ENCODE measurements at places on chromosomes 2 and 18.

- DNase-seq: no peak
Measured at GRCh38 chr2:45648636-45649035, 2.8 kb upstream of the PRKCE start.

DNA sequence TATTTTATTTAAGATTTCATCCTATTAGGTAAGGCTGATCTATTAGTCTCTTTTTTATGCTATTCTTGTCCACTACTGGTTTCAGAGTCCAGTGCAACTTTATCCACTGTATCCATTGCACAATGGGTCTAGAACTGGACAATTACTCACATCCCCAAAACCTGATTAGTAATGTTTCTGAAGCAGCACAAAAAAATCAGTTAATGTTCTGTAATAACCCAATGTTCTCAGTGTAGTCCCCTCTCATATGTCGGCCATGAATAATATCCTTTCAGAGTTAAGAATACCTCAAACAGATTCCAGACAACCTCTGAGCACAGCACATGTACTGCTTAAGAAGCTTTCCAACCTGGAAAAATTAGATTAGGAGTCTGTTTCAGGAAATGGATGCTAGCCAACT is 29.7 kb downstream of the MGAT4A start:
- DNase-seq: no peak

DNA sequence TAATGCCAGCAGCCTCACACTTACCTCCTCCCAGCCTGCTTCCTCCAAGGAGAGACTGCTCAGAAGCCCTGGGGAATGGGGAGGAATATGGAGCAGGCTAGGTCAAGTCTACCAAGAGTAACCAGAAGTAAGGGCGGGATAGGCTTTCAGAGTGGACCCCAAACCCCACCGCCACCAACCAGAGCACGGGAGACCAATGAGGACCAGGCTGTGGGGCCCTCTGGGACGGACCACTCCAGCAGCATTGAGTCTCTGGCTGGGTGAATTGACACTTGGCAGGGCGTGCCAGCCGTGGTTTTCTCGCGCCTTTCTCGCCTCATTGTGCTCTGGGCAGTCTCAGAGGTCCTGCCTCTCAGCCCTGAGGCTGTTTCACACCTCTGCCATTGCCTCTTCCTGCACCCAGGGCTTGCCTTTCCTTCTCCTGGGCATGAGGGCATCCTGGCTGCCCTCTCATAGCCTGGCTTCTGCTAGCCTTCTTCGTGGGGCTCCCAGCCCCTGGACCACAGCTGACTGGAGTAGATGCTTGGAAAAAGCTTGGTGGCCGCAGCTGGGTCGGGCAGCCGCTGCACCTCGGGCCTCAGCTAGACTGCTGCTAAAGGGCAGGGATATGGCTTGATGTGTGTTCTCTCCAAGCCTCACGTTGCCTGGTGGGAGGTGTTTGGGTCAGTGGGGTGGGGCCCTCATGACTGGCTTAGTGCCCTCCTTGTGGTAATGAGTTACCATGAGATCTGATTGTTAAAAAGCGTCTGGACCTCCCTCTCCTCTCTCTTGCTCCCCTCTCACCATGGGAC is 40.5 kb upstream of the HS6ST1 start:
- no peak for DNase-seq

DNA sequence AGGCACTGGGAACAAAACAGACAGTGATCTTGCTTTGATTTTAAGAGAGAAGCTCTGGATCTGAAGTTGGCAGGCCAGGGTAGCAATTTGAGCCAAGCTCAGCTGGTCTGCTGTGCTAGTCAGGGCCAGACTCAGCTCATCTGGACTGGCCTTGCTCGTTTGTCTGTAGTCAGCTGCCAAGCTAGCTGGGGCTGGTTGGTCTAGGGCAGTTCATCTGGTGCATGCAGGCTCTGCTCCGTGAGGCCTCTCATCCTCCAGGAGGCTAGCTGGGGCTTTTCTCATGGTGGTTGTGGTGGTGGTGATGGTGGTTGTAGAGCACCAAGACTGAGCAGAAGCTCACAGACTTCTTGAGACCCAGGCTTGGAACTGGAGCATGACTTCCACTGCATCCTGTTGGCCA is 10.3 kb downstream of the FBLN7 start:
- DNase-seq: no peak

DNA sequence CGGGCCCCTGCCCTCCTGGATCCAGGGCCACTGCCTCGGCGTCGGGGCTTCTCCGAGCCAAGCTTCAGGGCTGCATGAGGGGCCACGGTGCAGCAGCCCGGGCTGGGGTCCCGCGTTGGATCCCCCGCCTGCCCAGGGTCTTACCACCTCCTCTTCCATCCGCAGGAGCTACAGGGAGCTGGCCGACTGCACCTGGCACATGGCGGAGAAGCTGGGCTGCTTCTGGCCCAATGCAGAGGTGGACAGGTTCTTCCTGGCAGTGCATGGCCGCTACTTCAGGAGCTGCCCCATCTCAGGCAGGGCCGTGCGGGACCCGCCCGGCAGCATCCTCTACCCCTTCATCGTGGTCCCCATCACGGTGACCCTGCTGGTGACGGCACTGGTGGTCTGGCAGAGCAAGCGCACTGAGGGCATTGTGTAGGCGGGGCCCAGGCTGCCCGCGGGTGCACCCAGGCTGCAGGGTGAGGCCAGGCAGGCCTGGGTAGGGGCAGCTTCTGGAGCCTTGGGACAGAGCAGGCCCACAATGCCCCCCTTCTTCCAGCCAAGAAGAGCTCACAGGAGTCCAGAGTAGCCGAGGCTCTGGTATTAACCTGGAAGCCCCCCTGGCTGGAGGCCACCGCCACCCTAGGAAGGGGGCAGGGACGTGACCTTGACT is 52.1 kb downstream of the RAMP1 start:
- DNase-seq: no peak

- DNase-seq: no peak
Measured at GRCh38 chr18:46237891-46238290, 133.7 kb downstream of the HAUS1 start.

DNA sequence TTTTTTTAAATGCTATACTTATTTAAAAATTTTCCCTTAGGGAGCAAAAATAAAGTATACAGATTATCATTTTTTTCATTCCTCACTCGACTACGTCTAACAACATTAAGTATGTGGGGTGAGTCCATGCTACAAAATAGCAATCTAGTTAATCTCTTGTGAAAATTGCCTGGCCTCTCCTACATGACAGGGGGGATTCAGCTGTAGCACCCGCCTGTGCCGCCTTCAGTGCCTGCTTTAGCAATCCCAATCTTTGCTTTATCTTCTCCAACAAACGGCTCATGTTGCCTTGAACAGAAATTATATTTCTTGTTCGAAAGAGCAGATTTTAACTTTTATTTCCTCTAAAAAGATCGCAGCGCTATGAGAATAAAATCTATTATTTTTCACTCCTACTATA is 2.4 kb upstream of the SOX11 start:
- no peak for DNase-seq

- DNase-seq: no peak
Measured at GRCh38 chr18:26532367-26533340, 15.7 kb downstream of the KCTD1 start.

- DNase-seq: no peak
Measured at GRCh38 chr2:60051991-60052390, 501.5 kb downstream of the BCL11A start.

- no peak for DNase-seq
Measured at GRCh38 chr18:35387152-35387571, 10.0 kb upstream of the ZNF396 start.

DNA sequence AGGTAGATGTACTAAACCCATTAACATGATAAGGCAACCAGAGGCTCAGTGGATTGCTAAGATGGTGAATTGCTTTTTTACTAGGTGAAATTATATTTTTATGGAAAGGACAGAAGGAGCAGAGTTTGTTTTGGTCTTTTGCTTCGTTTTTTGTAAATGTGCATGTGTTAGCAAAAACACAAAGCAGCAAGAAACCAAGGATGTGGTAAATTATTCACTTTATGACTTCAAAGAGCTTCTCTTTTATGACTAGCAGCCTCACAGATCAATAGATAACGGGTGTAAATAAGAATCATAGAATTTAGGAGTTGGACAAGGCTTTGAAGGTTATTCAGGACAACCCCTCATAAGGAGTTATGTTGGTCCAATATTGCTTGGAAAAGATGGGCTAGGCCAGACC is 615.0 kb downstream of the DPP10 start:
- no peak for DNase-seq

DNA sequence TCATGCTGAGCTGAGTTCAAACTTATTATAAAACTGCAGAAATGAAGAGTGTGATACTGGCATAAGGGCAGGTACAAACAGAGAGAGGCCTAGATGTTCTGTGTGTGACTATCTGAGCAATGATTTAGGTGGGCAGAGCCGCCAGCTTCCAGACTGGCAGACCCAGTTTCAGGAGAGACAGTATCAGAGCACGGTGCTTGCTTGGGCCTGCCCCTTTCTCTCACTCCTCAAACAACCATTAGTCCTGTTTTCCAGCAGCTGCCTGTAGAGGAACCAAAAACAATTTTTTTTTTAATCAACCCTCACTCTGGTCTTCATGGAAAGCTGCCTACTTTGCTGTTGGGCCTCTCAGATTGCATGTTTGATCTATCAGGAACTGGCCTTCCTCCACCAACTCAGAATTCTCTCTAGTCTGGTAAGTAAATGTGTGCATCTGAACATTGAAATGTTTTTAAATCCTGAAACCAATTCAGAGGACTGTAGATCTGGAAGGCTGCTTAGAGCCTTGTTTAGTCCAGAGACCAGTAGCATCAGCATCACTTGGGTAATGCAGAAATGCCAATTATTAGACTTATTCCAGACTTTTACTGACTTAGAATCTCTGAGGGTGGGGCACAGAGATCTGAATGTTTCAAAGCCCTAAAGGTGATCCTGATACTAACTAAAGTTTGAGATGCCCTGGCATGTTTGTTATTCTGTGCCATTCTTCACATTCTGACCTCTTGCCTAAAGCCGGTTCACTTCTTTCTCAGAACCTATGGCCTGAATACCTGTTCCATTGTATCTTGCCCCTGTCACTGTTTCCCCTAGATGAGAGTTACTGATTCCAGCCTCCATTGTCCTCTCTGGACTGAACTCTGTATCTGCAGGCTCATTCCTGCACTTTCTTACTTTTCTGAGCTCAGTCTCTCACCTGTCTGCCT is 24.8 kb upstream of the CRIM1 start:
- DNase-seq: no peak

DNA sequence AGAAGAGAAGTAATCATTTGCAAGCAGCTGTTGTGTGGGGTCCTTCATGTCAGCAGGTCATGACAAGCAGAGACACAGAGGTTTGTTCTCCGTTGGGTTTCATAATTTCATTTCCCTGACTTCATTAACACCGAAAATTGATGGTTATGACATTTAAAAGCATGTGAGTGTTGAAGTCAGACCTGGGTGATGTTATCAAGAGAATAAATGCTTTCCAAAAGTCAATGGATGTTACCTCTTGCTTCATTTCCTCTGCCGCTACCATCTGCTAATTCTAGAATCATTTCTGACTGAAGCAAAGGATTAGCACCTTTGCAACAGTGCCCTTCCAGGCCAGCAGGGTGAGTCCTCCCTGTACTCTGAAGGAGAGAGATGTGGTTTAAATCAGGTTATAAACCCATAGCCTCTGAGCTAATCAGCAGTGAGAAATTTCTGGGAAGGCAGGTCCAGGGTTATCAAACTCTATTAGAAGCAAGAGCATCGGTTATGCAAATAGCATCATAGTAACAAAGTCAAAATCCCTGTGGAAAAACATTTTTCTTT is 446.2 kb downstream of the PIK3C3 start:
- no peak for DNase-seq

- no peak for DNase-seq
Measured at GRCh38 chr2:29446847-29447246, 331.6 kb downstream of the CLIP4 start.

- DNase-seq: no peak
Measured at GRCh38 chr2:151020411-151020810, 241.3 kb downstream of the RBM43 start.

- no peak for DNase-seq
Measured at GRCh38 chr2:121255358-121255757, 29.6 kb downstream of the TFCP2L1 start.

DNA sequence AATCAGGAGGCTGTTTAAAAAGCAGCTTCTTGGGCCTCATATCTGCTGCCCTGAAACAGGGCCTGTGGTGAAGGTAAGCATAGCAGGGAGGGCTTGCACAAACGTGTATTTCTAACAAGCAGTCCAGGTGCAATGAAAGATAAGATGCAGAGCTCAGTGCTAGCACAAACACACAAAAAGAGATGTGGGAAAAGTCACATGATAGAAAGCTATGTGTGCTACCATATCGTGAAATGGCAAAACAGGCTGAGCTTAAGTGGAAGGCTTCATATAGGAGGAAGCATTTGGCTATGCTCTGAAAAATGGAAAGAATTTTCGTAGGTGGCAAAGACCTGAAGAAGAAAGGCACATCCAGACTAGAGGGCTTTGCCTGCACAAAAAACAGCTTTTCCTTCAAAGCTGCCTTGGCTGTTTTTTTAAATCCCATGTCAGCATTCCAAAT is 10.2 kb downstream of the RSAD2 start:
- DNase-seq: no peak

DNA sequence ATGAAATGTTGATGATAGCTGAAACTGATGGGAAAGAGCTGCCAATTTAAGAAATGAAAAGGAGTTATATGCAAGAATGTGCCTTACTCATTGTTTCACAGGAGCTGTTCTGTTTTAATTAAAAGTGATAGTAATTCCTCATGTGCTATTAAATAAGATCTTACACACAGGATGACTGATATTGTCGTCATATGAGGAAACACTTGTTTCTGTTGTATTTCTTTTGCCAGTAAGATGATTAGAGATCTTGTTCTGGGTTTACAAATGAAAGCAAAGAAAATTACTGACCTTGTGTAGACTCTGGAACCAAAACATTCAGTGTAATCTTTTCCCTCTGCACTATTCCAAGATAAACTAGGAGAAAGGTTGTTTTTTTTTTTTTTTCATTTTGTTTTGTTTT is 123.6 kb downstream of the MAP3K20 start:
- DNase-seq: no peak

GRCh38 chr2:37631292-37631691 is 40.1 kb downstream of the CDC42EP3 start:
- no peak for DNase-seq

GRCh38 chr18:25604894-25605597 is 253.1 kb upstream of the ZNF521 start:
- no peak for DNase-seq

- DNase-seq: no peak
Measured at GRCh38 chr18:8820396-8821082, 115.2 kb downstream of the MTCL1 start.

DNA sequence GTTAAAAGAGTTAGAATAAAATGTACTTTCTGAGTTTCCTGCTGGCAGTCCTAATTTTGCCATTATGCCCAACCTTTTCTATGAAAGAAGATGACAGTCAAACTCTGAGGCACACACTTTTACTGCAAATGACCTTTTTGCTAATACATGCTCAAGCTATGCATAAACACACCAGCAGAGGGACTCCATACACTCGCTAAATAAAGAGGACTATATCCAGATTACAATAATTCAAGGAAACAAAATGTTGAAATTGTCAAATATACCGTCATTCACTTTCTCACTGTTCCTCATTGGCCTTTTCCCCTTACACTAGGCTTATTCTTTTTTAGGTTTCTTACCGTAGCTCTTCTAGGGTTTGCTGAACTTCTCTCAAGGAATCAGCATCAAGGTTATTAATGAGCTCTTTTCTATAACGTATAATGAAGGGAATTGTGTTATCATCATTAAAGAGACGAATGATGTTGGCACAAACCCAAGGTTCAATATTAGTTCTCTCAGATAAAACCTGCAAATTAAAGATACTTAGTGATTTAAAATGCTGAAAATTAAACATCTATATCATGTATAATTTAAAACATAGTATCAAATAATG is 25.7 kb downstream of the SRBD1 start:
- DNase-seq: no peak

GRCh38 chr2:98472132-98472650 is 27.5 kb downstream of the INPP4A start:
- no peak for DNase-seq
